H4 (cell line): ENCODE measurements at places on chromosomes 1 and 21.
A peak's percentile ranks its signal among the peaks of the same experiment; 100 is the strongest.

DNA sequence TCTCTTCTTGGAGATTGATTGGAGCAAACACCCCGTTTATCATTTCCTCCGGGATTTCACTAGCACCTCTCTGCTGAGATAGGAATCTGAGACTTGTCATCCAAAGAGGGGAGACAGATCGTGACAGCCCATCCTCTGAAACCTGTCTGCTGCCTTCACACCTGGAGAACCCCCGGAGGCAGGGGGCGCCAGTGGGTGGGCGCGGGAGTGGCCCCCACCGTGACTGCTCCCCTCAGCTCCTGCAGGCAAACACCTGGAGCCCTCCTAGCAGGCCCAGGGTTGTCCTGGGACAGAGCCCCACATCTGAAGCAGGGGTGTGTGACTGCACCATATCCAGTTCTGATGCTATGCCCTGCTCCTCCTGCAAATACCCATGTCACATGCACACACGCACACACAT lies 209.5 kb upstream of the POU3F1 start:
- no peak for DNase-seq

- no peak for DNase-seq
Measured at GRCh38 chr1:81650776-81651175, 150.0 kb upstream of the ADGRL2 start.

DNA sequence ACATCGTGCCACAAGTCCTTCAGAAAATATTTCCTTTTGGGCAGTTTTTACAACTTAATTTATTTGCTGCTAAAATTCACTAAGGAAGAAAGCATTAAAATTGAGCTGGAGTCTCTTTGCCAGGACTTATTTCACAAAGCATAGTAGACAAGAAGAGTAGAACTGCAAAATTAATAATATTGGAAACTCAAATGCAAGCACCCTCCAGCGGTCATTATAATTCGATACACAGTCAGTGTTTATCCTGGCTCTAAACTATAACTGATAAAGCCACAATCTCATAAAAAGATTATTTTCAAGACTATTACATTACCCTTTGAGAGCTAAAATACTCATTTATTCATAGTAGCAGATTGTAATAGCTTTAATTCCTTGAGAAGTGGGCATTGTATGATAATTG lies 655.4 kb downstream of the RWDD3 start:
- DNase-seq = no peak

GRCh38 chr1:117104986-117105385 lies 16.6 kb downstream of the TRIM45 start:
- DNase-seq = no peak

GRCh38 chr21:26557106-26557505 lies 16.0 kb downstream of the CYYR1 start:
- DNase-seq = no peak

GRCh38 chr21:15029077-15029476 lies 35.7 kb downstream of the NRIP1 start:
- no peak for DNase-seq

GRCh38 chr21:14551741-14552140 lies 5.6 kb upstream of the SAMSN1 start:
- no peak for DNase-seq

GRCh38 chr1:32719681-32720275 lies 17.2 kb upstream of the SYNC start:
- DNase-seq = no peak

GRCh38 chr21:45306832-45307571 lies 19.3 kb upstream of the POFUT2 start:
- DNase-seq = no peak

DNA sequence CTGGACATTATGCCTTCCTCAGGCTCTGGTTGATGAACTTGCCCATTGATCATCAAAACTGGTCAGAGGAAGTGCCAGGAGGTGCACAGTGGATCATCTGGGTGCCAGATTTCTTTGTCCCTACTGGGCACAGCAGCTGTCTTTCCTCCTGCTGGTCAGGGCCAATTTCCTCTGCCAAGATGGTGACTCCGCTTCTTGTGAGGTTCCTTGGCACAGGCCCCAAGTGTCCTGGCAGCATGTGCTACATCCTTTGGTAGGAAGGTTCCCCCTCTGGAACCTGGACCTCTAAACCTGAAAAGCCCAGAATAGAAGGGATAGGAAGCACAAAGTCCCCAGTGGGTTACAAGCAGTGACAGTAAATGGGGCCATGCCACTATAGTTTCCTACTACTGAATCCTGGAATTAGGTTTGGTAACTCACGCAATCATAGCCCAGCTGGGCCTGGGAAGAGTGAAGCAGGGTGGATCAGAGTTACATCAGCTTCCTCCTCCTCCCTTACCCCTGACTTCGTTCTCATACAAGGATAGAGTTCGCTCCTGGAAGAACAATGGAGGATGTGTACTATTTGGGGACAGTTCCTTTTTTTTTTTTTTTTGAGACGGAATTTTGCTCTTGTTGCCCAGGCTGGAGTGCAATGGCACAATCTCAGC lies 147.1 kb downstream of the CNIH3 start:
- no peak for DNase-seq

DNA sequence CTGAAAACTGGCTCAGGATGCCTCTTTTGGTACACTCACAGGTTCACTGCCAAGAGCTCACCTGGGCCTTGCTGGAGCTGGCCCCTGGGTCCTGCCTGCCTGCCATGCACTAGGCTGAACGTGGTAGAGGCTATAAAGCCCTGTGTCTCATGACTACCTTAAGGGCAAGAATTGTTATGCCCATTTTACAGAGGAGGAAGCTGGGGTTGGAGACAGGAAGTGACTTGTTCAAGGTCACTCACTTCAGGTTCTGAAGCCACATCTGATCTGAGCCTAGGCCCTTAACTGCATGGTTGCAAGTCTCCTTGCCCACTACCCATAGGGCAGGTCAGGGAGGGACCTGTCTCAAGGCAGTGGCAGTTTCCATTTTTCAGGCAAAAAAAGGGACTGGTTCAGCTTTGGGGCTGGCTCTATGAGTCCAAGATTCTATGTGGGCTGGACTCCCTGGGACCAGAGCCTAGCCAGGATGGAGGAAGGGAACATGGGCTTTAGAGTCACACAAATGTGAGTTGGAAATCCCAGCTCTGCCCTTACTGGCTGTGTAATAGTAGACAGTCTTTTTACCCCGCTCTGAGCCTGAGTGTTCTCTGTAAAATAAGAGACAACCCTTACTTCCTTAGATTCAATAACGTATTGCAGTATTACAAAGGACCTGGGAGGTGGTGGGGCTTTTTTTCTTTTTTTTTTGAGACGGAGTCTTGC lies 7.8 kb downstream of the STK40 start:
- DNase-seq = no peak

GRCh38 chr21:38780879-38781278 lies 24.9 kb upstream of the ETS2 start:
- DNase-seq = no peak

GRCh38 chr1:220370041-220370700 lies 97.9 kb upstream of the RAB3GAP2 start:
- DNase-seq = peak; percentile 89

DNA sequence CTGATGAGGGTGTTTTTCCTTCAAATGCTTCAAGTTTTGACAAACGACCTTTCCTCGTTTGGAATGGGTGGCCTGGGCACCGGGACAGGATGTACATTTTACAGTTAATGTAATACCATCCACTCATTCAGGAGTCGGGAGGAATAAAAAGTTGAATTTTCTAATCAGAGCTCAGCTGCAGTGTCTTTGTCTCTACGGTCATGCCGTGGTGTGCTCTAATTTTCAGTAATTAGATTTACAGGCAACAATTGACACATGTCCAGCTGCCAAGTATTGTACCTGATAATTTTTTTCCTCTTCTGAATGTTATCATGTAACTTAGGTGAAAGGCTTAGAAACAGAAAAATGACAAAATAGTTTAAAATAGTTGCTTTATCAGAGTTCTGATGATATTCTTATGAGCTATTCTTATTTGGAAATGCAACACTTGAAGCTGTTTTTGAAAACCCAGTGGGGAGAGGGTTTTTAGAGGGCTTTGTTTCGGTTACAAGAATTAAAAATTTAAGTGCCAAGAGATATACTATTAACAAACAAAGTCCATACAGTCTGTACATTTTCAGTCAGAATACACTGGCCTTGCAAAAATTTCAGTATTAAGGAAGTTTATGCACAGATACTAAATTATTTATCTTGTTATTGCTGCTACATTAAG lies 1.0 kb downstream of the CDKN2C start:
- DNase-seq = no peak

DNA sequence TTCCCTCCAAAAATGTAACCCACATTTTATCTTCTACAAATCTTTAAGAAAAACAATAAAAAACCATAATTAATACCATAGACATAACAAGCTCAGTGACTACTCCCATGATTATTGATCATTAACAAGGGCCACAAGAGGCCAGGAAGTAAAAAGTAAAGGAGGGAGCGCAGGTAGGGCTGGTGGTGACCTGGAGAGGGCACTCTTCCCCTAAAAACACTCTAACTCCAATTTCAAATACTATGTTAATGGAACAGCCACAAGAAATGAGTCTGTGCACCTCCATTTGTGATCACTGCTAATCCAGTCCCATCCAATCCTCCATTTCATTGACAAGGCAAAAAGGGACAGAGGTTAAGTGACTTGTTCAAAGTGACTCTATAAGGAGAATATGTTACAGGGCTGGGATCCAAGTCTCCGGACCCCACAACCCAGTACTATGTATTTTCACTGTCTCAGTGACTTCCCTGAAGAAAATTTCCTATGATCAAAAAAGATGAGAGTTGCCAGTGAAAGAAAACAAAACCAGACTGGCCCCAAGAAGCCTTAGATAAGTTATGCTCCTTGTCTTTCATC lies 41.2 kb upstream of the CFAP298 start:
- DNase-seq = peak; percentile 24

GRCh38 chr21:42002421-42002958 lies 7.7 kb downstream of the ZBTB21 start:
- DNase-seq = peak; percentile 66

DNA sequence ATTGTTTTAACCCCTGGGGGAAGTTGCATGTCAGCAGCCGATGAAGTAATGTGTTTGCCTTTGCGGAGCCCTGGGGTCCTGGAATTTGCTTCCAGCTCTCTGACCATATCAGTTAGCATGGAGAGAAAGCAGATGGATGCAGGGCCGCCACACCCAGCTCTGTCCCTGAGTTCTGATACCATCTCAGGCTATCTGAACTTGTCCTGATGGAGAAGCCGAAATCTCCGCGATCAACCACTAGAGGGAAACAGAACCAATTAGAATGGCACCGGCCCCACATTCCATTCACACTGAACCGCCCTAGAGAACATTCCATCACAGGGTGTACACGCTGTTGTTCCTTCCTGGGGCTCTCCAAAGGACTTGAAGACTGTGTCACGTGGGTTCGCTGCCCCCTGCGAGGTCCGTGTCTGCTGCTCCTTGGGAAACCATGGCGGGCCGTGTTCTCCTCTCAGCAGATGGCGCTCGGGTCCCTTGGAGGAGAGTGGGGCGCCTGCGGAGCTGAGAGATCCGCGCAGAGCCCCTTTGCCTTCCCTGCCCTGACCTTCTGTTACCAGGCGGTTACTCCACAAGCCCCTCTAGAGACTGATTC lies 75.4 kb downstream of the ABCA4 start:
- DNase-seq = peak; percentile 78

DNA sequence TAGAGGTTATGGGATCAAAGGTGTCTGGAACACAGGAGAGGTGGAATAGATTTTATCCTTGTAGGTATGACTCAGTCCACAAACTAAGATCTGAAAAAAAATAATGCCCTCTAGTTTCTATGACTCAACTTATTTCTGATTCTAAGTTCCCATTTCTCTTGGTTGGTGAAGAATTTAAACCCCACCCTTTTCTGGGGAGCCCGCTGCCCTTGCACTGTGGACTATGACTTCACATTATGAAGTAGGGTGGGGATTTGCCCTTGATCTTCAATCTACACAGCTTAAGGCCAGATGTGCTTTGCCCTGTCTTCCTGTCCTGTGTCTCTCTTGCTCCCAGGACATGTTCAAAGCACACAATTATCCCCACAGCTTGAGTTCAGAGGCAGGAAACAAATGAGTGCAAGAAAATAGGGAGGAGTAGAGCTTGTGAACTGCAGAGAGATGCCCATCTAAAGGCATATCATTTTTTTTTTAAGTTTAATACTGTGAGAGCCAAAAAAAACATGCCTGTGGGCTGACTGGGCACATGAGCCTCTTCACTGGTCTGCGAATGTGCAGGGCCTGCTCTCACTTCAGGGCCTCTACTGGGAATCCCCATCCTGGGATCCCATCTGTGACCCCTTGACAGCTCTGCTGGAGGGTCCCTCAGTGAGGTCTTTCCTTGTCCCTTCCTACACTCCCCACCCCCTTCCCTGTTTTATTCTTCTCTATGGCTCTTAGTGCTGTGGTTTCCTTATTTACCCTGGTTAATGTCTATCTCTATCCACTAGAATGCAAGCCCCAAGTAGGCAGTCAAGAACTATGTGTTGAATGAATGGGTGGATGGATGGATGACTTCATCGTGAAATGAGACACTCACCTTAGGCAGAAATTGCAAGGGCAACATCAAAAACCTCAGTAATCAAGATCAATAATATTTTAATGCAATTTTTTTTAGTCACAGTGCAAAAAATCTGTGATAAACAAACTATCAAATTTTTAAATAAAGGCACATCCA lies 61.5 kb downstream of the CD58 start:
- peak; percentile 33 for DNase-seq

DNA sequence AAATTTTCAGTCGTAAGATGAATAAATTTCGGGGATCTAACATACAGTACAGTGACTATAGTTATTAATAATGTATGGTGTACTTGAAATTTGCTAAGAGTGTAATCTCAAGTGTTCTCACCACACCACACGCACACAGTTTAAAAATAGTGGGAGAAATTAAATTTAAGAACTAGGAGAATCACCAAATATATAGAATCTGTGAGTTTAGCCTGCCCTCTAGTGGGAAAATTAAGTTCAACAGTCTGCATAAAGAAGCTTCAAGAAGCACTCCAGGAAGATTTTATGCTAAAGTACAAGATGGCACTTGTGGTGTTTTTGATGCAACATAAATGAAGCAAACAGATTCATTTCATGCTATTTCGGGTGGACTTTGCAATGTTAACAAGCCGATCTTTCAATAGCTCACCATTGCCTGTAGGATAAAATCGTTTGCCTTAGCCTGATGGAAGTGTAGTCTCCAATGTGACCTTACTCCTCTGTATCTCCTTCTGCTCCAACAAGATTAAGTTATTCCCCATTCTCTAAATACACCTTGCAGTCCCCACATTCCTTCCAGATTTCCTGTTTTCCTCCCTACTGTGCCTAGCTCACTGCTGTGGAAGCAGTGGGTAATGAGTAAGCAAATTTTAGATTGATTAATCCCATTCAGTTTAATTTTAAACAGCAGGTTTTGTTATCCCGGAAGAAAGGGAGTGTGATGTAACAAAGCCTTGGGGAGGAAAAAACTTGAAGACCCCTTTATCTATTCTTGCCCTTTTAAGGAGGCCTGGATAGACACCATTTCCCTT lies 8.7 kb upstream of the PIK3C2B start:
- DNase-seq = peak; percentile 51
